Stimulated activated CD4-positive, alpha-beta T cell treated with anti-CD3 and anti-CD28 coated beads, Interleukin-2, amount 100 ng/mL, for 4 hours (primary cell): ENCODE measurements at places on chromosomes 6 and 20.

DNA sequence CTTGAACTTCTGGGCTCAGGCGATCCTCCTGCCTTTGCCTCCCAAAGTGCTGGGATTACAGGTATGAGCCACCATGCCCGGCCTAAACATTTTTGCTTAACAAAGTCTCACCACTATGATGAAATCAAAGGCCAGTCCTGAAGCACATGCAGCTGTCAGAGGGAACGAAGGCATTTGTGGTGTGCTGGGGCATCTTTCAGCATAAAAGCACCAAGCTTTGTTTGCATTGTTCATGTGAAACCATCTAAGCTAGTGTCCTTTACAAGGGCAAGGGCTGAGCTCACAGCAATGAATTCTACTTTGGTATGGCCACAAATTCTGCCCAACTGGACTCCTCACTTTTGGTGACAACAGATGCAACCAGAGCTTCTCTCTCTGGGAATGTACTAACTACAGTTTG lies 66.8 kb downstream of the ZFP64 start:
- no peak for DNase-seq

GRCh38 chr20:61772828-61773631 lies 292.7 kb downstream of the TAF4 start:
- DNase-seq = no peak

GRCh38 chr20:7673841-7674240 lies 266.4 kb downstream of the HAO1 start:
- DNase-seq = no peak

DNA sequence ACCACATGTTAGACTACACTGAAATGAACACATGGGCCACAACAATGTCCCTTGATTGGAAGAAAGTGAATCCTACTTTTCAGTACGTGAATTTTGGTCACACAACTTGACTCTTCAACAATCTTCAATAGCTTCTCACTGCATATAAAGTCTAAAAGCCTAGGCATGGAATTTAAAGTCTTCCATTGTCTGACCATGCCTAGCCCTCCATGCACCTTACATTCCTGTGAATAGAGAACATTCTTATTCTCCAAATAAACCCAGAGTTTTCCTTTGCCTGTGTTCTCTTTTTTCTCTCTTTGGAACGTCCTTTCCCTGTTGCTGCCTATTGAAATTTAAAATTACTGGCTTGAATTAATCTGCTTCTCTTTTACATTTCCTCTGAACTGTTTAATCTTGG lies 207.5 kb downstream of the ASCC3 start:
- DNase-seq = no peak

DNA sequence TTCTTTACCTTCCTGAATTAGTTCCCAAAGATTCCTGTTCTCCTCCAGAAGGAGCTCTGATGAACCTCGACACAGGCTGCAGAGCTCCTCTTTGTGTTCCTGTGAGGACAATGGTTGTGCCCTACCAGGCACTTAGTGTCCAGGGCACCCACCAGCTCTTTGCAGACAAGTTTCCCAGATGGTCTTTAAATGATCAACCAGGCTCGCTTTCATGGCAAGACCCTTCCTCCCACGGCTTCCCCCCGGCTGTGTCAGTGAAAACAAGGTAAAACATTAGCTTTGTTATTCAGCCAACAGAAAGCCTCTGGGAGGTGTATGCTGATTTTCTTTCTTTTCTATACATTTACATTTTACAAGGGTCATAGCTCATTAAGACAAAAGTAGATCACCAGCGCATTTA lies 32.3 kb upstream of the CNKSR3 start:
- DNase-seq = no peak

GRCh38 chr20:47544852-47545251 lies 43.2 kb downstream of the NCOA3 start:
- DNase-seq = no peak

DNA sequence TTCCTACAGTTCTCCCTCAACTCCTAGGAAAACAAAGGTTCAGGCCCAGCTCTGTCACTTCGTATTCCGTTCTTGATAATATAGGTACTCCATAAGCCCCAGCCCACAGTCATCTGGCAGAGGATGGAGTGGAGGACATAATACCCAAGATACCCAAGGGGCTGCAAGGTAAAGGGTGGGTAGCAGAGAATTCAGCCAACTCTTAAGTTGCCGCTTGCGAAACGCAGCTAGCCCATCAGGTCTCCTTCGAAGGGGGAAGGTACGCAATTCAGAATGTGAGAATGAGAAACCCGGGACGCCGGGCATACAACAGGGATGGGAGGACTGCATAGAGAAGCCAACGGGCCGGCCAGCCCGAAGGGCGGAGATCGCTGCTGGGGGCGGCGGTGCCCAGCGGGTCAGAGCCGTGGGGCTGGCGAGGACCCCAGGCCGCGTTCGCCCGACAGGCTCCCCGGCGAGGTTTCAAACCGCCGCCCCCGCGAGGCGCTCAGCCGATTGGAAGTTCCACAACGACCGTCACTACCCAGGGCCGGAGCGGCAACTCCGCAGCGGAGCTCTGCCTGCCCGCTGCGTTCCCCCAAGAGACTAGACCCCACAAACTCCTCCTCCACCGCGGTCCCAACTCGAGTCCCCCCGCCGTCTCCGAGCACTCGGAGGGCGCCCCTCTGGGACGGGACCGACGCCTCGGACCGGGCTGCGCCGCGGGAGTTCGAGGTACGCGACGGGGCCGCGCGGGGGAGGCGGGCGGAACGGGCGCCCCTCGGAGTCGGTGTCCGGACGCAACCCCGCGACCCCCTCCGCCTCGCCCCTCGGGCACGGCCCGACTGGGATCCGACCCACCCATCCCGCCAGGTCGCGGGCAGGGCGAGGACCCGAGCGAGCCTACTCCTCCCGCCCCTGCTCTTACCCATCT lies 911 bp downstream of the CDK19 start:
- peak; percentile 33 for DNase-seq
